Activated naive CD8-positive, alpha-beta T cell treated with anti-CD3 and anti-CD28 coated beads, Interleukin-2, amount 50 U/mL, for 24 hours (primary cell): ENCODE measurements at places on chromosomes 4 and X.

GRCh38 chr4:101593666-101594065, 196.9 kb upstream of the BANK1 start:
- no peak for DNase-seq

GRCh38 chr4:159142241-159142640, 39.4 kb downstream of the RAPGEF2 start:
- no peak for DNase-seq

GRCh38 chr4:5828005-5828391, 64.9 kb downstream of the CRMP1 start:
- DNase-seq = no peak

DNA sequence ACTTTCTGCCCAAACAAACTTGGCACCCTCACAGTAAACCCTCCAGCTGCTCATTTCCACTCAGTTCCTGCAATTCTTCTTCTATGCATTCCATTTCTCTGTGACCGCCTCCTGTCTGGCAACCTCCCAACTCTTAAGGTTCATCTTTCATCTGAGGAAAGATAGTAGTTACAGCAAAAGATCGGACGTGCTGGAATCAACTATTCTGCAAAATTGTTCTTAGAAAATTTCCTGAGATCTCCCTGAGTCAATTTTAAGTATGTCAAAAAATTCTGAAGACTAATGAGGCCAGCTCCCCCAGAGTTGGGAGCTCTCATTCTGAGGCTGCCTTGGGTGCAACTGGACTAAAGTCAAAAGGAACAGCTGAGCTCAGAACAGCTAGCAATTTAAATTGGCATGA, 1026.0 kb downstream of the ADGRL3 start:
- no peak for DNase-seq
